ENCODE measurements at places on chromosomes 5 and 9.
A peak's percentile ranks its signal among the peaks of the same experiment; 100 is the strongest.

- no peak for DNase-seq
These were observed 405.3 kb downstream of the TLE4 start for GRCh38 chr9:79977074-79977435.

DNA sequence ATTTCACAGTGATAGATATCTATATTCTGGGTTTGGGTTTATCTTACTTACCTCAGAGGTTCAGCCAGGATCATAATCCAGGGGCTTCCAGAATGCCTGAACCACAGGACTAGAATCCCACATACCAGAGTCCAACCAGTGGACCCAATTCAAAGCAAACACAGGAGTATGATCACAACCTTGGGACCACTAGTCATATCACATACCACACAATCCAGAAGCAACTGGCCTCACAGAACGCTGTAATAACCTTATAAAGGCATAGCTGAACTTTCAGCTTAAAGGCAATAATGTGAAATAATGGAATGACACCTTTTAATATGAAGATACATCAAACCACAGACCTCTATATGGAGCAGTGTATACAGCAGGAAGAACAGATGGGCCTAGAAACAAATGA is 25.3 kb downstream of the RAPGEF6 start:
- DNase-seq = no peak

DNA sequence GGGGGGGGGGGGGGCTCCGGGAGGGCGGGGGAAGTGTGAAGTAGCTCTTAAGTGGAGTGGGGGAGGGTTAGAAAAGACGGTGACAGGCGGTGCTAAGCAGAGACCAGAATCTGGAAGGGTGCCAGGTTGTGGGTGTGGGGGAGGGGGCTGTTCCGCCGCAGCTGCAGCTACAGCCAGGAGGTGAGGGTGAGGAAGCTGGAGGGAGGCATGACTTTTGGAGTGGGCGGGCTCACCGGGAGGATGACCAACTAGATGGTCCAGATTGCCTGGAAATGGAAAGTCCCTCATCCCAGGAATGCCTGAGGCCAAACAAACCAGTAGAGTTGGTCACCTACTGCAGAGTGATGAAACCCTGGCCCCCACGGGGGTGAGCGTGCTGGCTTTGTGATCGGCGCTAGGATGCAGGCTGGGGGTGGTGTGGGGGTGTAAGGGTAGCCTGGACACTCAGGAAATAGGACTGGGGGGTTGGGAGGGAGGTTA is 158.1 kb upstream of the SHB start:
- DNase-seq = peak; percentile 48

- no peak for DNase-seq
These were observed 17.1 kb upstream of the SYNPO start for GRCh38 chr5:150623152-150623877.
